ENCODE measurements at places on chromosomes 7 and 10.

- DNase-seq, result no peak
These were observed 31.1 kb downstream of the RAMP3 start for GRCh38 chr7:45188736-45189135.

DNA sequence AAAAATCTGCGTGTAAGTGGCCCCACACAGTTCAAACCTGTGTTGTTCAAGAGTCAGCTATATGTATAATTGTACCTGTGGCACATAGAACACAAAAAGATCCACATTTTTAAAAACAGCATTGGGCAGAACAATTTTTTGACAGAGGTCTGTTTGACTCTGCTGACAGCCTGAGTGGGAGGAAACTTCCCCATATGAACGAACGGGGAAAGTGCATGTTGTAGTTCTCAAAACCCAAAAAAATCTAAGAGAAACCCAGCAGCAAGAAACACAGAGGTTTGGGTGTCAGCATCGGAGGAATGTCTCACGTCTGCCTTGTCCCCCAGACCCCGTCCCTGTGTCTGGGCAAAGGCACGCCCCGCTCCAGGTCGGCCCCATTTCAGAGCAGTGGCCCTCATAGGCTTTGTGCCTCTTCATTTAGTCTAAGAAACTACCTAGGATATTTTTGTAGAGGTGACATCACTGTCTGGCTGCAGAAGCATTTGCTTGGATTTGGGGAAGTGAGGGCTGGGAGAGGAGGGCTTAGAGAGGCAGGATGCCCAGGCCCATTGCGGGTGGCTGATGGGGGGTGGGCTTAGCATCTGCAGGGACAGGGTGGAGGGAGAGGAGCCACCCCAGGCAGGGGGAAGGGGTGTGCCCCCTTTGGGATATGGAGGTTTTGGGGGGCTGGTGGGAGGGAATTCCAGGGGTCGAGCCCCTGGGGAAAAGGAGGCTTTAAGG is 11.0 kb downstream of the CUX1 start:
- DNase-seq, result no peak

GRCh38 chr7:149773446-149774236 is at the start of gene ZNF467:
Gene ZNF467 (minus strand): TSS chr7:149773588. CDS start chr7:149771032, 2,556 bp downstream.
- DNase-seq, result peak; percentile 27

- no peak for DNase-seq
These were observed 47.3 kb upstream of the MXI1 start for GRCh38 chr10:110160081-110160480.

- peak; percentile 80 for DNase-seq
These were observed 17.3 kb downstream of the MLXIPL start for GRCh38 chr7:73606801-73607691.

DNA sequence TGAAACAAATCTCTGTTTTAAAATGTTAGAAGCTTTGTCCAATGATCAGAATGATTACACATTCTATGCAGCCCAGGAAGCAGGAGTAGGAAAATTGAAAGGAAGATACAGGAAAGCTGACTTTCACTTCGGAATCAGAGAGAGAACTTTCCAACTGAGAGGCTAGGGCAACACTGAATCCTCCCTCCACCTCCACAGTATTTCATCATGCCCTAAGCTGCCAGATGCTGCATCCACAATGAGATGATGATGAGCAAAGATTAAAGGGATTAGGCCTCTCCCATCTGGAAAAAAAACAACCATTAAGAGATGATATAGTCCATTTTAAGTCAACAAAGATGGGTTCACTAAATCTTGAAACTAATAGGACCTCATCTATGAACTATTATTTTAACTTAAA is 215.6 kb downstream of the GPR37 start:
- DNase-seq, result no peak

DNA sequence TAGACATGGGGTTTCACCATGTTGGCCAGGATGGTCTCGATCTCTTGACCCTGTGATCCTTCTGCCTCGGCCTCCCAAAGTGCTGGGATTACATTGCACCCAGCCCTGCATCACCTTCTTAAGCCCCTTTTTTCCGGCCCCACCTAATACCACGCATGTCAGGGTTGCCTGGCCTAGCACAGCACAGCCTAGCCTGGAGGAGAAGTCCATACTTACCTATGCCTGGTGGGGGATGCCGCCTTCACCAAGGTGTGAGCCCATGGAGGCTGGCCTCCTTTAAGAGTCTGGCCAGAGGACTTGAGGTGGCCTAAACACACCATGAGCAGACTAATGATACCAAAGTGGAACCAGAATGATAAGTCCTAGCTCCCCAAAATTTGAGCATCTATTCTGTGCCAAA is 22.0 kb upstream of the CUX1 start:
- no peak for DNase-seq

GRCh38 chr10:34773636-34774630 is 41.2 kb downstream of the PARD3 start:
- DNase-seq, result no peak

GRCh38 chr10:74542077-74542476 is 284.3 kb upstream of the KAT6B start:
- no peak for DNase-seq

GRCh38 chr10:122551450-122551849 is 9.1 kb upstream of the DMBT1 start:
- peak; percentile 49 for DNase-seq

GRCh38 chr10:93106631-93107072 is 33.0 kb downstream of the CYP26A1 start:
- DNase-seq, result no peak

DNA sequence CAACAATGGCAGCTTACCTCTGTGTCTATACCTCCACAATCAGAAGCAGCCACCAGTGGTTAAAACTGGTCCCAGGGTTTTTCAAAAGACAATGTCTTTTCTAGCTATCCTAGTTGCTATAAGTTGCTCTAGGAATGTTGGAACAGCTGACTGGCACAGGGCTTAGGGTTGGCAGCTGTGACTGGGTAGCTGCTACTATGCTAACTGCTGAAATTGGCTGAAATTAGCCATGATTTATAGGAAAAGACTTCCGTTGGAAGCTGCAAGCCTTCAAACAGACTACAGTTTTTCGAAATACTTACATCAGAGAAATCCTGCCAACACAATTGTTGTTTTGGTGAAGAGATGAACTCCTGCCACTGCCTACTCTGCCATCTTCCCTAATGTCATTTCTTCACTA is 102.3 kb downstream of the MKX start:
- DNase-seq, result no peak

DNA sequence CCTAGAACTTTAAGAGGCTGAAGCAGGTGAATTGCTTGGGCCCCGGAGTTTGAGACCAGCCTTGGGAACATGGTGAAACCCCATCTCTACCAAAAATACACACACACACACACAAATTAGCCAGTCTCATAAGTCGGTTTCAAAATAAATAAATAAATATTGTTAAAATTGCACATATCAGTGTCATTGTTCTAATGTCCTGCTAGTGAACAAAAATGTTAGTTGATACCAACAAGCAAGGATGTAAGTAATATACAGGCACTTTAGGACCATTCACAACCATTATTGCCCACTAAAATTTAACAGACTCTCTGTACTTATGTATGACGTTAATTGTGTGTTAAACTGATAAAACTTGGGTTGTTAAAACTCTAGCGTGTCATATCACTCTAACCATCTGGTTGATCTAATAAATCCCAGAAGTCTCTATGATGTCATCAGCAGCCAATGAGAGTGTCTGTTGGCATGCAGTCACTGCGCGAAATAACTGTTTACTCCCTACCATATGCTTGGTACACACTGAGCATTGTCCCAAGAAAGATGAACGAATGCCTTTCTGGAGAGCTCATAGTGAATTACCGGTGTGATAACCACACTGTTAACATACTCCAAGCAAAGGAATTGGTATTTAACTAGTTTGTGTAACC is 30.4 kb upstream of the OTUD1 start:
- no peak for DNase-seq

DNA sequence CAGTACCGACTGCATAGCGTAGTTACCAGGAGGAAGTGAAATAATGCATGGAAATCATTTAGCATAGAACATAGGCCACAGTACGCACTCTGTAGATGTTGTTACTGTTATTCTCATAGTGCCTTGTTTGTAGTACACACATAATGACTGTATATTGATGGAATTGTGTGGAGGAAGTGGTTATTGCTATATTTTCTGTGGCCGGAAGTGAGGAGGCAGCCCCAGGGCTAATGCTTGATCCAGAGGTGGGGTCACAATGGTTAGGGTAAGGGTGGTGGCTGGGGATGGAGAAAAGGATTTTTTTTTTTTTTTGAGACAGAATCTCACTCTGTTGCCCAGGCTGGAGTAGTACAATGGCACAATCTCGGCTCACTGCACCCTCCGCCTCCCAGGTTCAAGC is 4.5 kb upstream of the MGAM start:
- no peak for DNase-seq

GRCh38 chr7:43868681-43869005 is 674 bp downstream of the MRPS24 start:
- no peak for DNase-seq

DNA sequence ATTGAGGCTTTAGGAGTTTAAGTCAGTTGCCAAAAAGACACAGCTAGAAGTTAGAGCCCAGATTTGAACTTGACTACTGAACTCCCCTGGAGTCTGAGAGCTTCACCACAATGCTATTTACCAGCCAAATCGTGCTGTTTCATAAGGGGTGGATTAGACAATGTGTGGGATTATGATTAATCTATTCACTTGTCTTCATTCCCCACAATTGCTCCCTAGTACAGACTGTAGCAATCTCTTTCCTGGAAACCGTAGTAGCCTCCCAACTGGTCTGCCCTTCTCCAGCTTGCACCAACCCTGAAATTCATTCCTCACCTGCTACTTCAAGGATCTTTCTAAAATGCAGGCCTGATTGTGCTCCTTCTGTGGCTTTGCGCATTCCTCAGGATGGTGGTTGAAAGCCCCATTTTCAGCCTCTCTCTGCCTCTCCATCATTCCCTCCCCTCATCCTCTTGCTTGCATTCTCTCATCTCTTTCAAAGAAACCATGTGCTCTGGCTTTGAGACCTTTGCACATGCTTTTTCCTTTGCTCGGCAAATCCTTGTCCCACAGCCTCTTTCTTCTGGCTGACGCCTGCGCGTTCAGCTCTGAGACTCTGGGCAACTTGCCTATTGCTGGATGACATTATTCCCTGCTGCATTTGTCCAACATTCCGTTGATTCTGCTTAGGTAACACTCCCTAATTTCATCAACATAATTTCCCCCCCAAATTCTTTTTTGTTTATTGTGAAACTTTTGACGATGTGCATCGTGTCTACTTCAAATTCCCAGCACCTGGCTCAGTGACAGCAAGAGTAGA is 145.1 kb downstream of the ADRA2A start:
- no peak for DNase-seq

DNA sequence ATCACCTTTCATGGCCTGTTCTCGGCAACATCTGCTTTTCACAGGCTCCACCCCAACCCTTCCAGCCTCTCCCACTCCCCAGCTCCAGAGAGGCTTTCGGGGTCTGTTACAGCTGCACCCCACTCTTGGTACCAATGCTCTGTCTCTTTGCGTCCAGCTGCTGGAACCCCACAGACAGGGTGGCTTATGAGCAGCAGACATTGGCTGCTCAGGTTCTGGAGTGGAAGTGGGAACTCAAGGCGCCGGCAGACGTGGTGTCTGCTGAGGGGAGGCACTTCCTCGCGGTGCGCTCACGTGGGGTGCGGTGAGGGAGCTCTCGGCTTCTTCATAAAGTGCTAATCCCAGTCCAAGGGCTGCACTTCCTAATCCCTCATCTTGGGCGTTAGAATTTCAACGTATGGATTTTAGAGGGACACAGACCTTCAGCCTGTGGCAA is 185.7 kb downstream of the ELFN1 start:
- DNase-seq, result no peak

- DNase-seq, result no peak
These were observed 19.0 kb downstream of the AGR2 start for GRCh38 chr7:16785846-16786245.

DNA sequence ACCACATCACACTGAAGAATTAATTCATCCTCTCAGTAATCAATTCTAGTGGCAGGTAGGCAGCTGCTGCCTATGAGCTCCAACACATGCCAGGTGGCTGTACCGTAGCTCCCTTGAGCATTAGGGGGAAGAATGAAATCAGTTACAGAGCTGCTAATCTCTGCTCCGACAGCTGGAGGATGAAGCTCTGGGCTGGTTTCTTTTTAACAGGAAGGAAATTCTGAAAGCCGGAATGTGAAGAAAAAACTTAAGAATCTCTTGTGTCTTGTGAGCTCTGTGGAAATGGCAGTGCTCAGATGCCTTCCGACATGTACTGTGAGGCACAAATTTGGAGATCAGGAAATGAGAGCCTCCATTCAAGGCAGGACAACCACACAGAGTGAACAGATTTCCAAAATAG is 2.8 kb upstream of the AHCYL2 start:
- no peak for DNase-seq

GRCh38 chr7:3028071-3028757 is 15.5 kb downstream of the CARD11 start:
- DNase-seq, result peak; percentile 65

GRCh38 chr10:5068274-5068984 is 25.8 kb upstream of the AKR1C3 start:
- no peak for DNase-seq

GRCh38 chr10:19925064-19925463 is 108.8 kb downstream of the PLXDC2 start:
- no peak for DNase-seq

- no peak for DNase-seq
These were observed 68.9 kb upstream of the FRMD4A start for GRCh38 chr10:14399641-14400040.

DNA sequence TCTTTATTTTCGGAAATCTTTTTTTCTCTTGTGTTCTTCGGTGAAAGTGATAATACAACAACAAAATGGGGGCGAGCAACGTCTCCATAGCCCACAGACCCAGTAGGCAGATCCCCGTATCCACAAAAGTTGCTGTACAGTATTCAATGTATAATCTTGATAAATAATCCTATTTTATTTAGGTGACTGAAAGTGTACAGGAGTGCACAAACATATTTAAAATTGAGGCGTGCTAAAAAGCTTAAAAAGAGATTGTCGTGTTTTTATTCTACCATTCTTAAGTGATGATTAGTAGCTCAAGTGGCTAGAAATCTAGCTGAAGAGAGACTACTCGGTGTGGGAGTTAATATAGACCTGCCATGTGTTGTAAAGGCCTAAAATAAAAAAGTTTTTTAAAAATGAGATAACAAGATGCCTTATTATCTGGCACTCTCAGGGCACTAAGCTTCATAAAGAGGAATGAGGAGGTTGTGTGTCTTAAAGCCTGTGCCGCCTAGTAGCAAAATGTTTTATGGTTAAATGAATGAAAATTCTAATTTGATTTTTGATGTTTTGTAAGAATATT is 1.6 kb downstream of the CAPZA2 start:
- no peak for DNase-seq

GRCh38 chr10:77501152-77501845 is 136.3 kb downstream of the KCNMA1 start:
- no peak for DNase-seq

All from stimulated activated naive CD8-positive, alpha-beta T cell treated with anti-CD3 and anti-CD28 coated beads, Interleukin-15, Interleukin-2, amounts not matched to agents 100 U/mL and 50 U/mL, for 24 hours (primary cell).